ENCODE measurements at places on chromosomes 4 and X. TPM values are rescaled to one million over a fixed set of nuclear protein-coding genes. Genes with fewer than 3 reads are reported as not detected.

- no peaks in the 10 kb centered on the region for H3K27me3 ChIP-seq
- no peak overlapping the region for H3K4me3 ChIP-seq
These were observed 98.4 kb downstream of the WFS1 start for GRCh38 chr4:6368096-6368495.

DNA sequence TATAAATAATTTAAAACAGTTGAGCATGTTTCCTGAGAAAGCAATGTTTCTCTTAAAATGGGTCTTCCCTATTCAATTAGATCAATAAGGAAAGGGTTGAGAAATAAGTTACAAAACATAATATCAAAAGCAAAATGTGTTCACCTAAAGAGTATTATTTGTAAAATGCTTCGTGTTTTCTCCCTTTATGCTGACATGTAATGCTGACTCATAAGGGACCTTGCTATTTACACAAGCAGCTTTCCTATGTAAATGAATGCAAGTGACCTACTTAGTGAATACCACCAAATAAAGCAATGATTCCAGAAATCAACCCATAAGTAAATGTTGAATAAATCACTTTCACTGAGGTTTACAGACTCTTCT, 91.5 kb downstream of the ELOVL6 start:
- no peaks in the 10 kb centered on the region for H3K4me1 ChIP-seq
- peak overlapping the region; percentile 7 for H3K27ac ChIP-seq
- no peaks in the 10 kb centered on the region for H3K36me3 ChIP-seq
- H3K27me3 ChIP-seq, result no peaks in the 10 kb centered on the region
- DNase-seq, result no peak

AMER1 gene
- total RNA-seq, result 4.7 TPM

DNA sequence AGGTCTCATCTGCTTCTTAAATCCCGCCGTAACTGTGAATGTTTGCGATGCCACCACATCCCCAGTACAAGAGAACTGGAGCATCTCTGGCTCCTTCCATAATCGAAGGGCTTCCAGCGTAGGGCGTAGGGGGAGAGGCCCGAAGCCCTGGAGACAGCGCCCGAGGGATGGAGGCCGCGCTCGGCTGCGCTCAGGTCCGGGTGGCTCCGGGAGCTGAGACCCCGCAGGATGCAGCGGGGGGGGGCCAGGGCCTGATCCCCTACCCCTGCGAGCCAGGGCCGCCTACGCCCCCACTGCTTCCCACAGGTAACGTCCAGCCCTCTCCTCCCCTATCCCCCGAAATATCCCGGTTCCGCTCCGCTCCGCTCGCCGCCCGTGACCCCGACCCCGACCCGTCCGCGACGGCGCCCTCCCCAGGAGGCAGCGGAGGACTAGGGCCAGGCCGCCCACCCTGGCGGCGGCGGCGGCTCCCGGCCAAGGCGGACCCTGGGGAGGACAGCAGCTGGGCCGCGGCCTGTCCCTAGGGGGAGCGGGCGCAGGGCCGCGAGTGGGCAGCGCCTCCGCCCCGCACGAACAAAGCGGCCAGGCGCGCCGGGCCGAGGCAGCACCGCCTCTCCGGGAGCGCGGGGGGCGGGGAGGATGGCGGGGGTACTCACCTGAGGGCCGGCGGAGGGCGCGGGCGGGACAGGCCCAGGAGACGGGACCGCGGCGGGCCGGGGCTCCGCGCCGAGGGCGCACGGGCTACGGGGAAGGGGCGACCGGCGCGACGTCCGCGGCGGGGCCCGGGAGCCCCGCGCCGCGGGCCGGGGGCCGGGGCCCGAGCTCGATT, 723 bp downstream of the WDFY3 start:
- no peaks in the 10 kb centered on the region for H3K36me3 ChIP-seq
- peak overlapping the region; percentile 92 for H3K27ac ChIP-seq
- DNase-seq, result peak; percentile 27
- no peaks in the 10 kb centered on the region for H3K27me3 ChIP-seq

DNA sequence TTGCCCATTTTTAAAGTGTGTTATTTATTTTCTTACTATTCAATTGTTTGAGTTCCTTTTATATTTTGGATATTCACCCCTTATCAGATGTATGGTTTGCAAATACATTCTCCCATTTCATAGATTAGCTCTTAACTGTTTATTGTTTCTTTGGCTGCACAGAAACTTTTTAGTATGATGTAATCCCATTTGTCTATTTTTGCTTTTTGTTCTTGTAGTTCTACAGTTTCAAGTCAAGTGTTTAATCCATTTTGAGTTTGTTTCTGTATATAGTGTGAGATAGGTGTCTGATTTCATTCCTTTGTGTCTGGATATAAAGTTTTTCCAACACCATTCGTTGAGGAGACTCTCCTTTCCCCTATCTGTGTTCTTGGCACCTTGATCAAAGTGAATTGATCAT, 97.4 kb upstream of the CAMK2D start:
- no peak overlapping the region for H3K4me3 ChIP-seq
- DNase-seq, result no peak
- no peaks in the 10 kb centered on the region for H3K4me1 ChIP-seq
- H3K27ac ChIP-seq, result no peak overlapping the region
- H3K27me3 ChIP-seq, result no peaks in the 10 kb centered on the region

GRCh38 chrX:78555401-78555980, 103.6 kb downstream of the RTL3 start:
- peaks cover 9% of the 10 kb centered on the region for H3K27me3 ChIP-seq
- no peaks in the 10 kb centered on the region for H3K4me1 ChIP-seq
- H3K36me3 ChIP-seq, result no peaks in the 10 kb centered on the region

DNA sequence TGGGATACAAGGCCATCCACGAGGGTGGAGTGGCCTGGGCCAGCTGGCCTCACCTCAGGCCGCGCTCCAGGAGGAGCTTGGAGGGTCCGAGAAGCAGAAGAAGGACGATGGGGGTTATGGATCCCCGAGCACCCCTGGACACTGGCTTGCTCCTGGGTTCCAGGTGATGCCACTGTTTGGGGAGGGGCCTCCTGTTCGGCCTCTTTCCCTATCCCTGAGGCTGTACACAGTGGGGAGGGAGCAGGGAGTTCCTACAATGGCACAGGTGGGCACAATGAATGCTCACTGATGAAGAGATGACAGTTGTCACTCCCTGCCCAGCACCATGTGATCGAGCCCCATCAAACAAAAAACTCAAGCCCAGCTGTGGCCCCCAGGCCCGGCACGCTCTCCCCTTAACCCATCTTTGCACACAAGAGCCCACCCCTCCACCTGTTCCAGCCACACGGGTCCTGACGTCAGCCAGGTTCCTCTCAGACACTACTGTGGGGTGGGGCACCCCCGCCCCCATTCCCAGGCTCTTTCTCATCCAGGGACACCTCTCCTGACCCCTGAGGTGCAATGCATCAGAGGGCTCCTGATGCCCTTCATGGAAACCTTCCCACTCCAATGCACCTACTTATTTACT, 70.3 kb downstream of the WFS1 start:
- H3K27ac ChIP-seq, result no peak overlapping the region
- H3K36me3 ChIP-seq, result no peaks in the 10 kb centered on the region
- H3K27me3 ChIP-seq, result peaks cover 11% of the 10 kb centered on the region
- H3K4me1 ChIP-seq, result no peaks in the 10 kb centered on the region
- DNase-seq, result no peak

DNA sequence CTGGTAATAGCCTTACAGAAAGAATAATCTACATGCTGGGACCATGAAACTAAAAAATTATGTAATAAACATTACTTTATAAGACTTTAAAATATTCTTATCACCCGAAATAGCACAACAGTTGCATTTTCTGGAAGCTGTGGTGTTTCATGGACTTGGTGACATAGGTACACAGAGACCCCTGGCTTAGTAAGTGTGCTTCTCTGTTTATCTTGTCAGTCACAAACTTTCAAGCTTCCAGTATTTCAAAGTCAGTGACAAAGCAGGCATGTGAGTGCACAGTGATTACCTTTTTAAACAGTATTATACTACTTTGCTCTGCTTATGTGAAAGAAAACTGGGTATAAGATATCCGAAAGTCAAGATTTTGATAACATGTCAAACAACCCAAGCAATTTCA, 84.3 kb downstream of the PAPSS1 start:
- H3K4me1 ChIP-seq, result no peaks in the 10 kb centered on the region
- no peaks in the 10 kb centered on the region for H3K36me3 ChIP-seq
- no peak overlapping the region for H3K27ac ChIP-seq
- H3K4me3 ChIP-seq, result no peak overlapping the region
- no peak for DNase-seq

DNA sequence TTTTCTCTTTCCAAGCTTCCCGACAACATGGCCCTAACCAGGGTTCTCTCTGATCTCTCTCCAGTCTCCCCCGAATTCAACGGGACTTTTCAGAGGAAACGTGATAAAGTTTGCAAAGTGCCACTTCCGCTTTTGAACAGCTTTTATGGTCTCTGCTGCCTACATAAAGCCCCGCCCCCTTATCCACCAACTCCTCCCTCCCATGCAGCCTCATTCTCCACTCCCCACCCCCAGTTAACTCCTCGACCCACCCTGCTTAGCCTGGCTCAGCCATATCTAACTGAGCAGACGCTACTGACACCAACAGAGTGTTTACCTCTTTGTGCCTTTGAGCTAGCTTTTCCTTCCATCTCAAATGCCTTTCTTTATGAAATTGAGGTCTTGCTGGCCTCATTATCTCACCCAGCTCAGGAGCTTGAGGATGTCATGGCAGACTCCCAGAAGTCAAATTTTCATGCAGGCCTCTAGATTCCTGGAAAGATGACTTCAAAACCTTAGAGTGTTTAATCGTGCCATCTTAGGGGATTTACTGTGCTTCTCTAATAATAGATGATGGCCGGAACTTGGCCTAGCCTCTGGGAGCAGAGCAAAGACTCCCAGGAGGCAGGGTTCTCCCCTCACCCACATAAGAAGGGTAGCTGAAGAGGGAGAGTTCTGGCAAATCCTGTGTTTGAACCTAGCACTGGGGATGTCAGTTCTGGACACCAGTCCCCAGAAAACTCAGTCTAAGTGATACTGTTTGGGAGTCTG, 606.0 kb downstream of the BCOR start:
- H3K27ac ChIP-seq, result no peak overlapping the region
- no peak overlapping the region for H3K4me3 ChIP-seq
- H3K4me1 ChIP-seq, result no peaks in the 10 kb centered on the region
- no peak for DNase-seq
- H3K27me3 ChIP-seq, result peaks cover 17% of the 10 kb centered on the region

GRCh38 chr4:147597561-147597960, 19.6 kb upstream of the TMEM184C start:
- no peaks in the 10 kb centered on the region for H3K4me1 ChIP-seq
- no peak overlapping the region for H3K4me3 ChIP-seq
- no peaks in the 10 kb centered on the region for H3K27me3 ChIP-seq
- no peaks in the 10 kb centered on the region for H3K36me3 ChIP-seq

DNA sequence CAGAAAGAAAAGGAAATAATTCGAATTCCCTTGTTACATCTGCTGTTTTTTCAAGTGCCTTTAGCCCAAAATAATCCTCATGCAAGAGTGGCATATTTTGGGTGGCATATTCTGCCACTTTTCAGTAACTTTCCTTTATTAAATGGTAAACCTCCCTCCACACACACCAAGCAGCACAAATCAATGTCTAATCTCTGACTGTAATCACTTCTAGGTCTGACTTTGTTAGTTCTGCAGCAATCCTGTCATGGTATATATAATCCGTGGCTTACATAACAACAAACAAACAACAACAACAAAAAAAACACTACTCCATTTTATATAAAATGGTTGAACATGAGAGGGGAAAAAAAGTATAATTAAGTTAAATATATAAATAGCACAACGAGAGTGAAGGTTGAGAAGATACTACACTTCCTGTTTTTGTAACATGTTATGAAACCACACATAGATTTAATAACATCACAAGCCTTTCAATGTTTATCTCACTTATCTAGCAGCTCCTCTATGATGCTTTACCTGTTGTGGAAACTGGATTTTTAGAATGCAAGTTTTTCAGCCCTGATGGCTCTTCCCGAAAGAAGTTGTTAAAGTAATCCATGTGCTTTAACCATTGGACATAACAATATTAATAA, 715.4 kb downstream of the GRXCR1 start:
- no peaks in the 10 kb centered on the region for H3K27me3 ChIP-seq
- no peak overlapping the region for H3K4me3 ChIP-seq
- no peaks in the 10 kb centered on the region for H3K36me3 ChIP-seq
- DNase-seq, result no peak

PCDH18 gene
- 3.0 TPM for total RNA-seq

KIT gene
- 2.1 TPM for total RNA-seq

- DNase-seq, result no peak
- H3K4me1 ChIP-seq, result no peaks in the 10 kb centered on the region
- H3K36me3 ChIP-seq, result no peaks in the 10 kb centered on the region
These were observed 108.3 kb upstream of the DIAPH2 start for GRCh38 chrX:96576368-96576767.

DNA sequence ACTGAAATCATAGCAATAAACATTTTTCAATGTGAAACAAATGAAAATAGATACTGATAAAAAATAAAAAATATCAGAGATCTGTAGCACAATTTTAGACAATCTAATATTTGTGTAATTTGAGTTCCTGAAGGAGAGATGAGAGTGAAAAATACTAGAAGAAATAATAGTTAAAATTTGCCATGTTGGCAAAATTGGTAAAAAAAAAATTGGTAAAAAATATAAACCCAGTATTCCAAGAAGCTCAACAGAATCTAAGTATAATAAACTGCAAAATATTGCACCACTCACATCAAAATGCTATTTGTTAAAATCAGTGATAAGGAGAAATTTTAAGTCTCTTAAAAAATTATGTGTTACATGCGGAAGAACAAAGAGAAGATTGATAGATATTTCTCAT, 1680.7 kb downstream of the PCDH7 start:
- DNase-seq, result no peak
- H3K4me1 ChIP-seq, result no peaks in the 10 kb centered on the region
- no peak overlapping the region for H3K4me3 ChIP-seq
- H3K27me3 ChIP-seq, result no peaks in the 10 kb centered on the region
- H3K36me3 ChIP-seq, result no peaks in the 10 kb centered on the region
- H3K27ac ChIP-seq, result no peak overlapping the region

DNA sequence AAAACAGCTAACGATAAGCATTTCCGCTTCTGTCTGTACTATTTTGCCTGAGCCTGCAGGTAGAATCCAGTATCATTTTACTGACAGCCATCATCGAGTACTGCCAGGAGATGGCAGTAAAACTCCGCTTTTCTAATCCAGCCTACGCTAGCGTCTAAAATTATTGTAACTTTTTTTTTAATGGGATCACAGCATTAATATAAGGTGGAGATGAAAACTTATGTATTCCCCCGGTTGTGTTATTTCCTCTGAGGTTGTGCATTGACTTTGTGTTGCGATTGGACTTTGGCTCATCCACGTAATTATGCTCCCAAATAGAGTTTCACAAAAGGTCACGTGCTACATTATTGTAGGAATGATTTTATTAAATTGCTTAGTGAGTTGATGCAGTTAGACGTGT, 248.1 kb downstream of the C4orf33 start:
- no peak overlapping the region for H3K27ac ChIP-seq
- DNase-seq, result no peak
- H3K36me3 ChIP-seq, result no peaks in the 10 kb centered on the region
- H3K4me1 ChIP-seq, result no peaks in the 10 kb centered on the region
- no peak overlapping the region for H3K4me3 ChIP-seq

DNA sequence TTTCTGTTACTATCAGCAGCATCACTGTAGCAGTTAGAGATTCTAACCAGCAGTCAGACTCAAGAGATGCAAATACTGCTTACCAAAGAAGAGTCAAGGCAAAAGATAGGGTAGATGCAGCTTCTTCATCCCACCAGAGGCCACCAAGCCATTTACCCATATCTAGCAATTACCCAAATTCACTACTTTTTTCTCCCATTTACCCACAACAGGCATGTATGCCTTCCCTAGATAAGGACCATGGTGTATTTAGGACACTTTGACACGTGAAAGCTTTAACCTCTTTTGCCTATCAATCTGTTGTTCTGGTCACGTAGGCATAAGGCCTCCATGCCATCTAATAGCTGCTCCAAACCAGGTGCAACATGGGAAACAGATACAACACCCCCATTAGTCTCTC, 5.6 kb downstream of the LARP7 start:
- DNase-seq, result no peak
- no peak overlapping the region for H3K4me3 ChIP-seq
- peaks cover 19% of the 10 kb centered on the region for H3K4me1 ChIP-seq
- H3K27me3 ChIP-seq, result no peaks in the 10 kb centered on the region
- no peak overlapping the region for H3K27ac ChIP-seq

SFRP2 gene
- 1.2 TPM for total RNA-seq

RNF150 gene
- 63.2 TPM for total RNA-seq
